ENCODE measurements at places on chromosomes 5 and 9.

GRCh38 chr5:69517763-69518212 is 25.2 kb downstream of the OCLN start:
- DNase-seq, result no peak

- DNase-seq, result no peak
Observed at GRCh38 chr5:176352116-176352878, 9.3 kb downstream of the KIAA1191 start.

- DNase-seq, result peak; percentile 45
Observed at GRCh38 chr9:37968228-37968701, 64.3 kb upstream of the SLC25A51 start.

GRCh38 chr5:151406322-151406947 is 41.0 kb upstream of the SLC36A1 start:
- peak; percentile 32 for DNase-seq

- no peak for DNase-seq
Observed at GRCh38 chr5:1503241-1504068, 20.3 kb downstream of the LPCAT1 start.

- no peak for DNase-seq
Observed at GRCh38 chr5:85500869-85501268, 1116.2 kb upstream of the EDIL3 start.
